ENCODE measurements at places on chromosomes 4 and X.

- no peak for DNase-seq
These were observed 866 bp downstream of the RBM46 start for GRCh38 chr4:154781983-154782293.

DNA sequence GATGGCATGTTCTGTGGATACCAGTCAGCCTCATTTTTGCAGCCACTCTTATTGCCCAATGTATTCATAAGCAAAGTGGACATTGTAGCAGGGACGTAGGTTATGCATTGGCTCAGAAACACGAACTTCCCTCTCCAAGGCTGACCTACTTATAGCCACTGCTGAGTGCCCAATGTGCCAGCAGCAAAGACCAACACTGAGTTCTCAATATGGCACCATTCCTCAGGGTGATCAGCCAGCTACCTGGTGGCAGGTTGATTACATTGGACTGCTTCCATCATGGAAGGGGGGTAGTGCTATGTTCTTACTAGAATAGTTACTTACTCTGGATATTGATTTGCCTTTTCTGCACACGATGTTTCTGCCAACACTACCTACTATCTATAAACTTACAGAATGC is 306.9 kb downstream of the KCNIP4 start:
- DNase-seq = no peak

- no peak for DNase-seq
These were observed 169.6 kb downstream of the MID1IP1 start for GRCh38 chrX:38970845-38971244.

- no peak for DNase-seq
These were observed 22.8 kb upstream of the SPON2 start for GRCh38 chr4:1195109-1195671.

- no peak for DNase-seq
These were observed 1.9 kb downstream of the PHKA1 start for GRCh38 chrX:72712094-72712755.

DNA sequence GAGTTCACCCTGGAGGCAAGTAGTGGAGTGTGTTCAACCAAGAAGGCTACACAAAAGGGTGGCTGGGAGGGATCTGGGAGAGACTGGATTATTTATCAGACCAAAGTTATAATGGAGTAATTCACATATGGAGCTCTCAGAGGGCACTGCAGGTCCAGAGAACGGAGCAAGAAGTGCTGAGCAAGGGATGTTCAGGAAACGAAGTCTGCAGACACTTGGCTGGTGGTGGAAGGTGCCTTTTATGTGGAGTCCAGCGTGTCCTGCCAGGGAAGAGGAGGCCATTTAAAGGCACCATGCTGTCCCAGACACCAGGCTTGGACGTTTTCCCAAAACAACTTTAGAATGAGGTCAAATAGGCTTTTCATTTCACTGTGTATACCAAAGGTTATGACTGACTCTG is 130.1 kb downstream of the CEP135 start:
- no peak for DNase-seq

GRCh38 chrX:42536286-42536685 is 241.7 kb downstream of the PPP1R2C start:
- no peak for DNase-seq

- no peak for DNase-seq
These were observed 63.5 kb upstream of the EMCN start for GRCh38 chr4:100581337-100581736.

- DNase-seq = no peak
These were observed 15.6 kb upstream of the UGT2A1 start for GRCh38 chr4:69668680-69669079.

Measured in T-cell (primary cell).